ENCODE measurements at places on chromosomes 1 and 21.

DNA sequence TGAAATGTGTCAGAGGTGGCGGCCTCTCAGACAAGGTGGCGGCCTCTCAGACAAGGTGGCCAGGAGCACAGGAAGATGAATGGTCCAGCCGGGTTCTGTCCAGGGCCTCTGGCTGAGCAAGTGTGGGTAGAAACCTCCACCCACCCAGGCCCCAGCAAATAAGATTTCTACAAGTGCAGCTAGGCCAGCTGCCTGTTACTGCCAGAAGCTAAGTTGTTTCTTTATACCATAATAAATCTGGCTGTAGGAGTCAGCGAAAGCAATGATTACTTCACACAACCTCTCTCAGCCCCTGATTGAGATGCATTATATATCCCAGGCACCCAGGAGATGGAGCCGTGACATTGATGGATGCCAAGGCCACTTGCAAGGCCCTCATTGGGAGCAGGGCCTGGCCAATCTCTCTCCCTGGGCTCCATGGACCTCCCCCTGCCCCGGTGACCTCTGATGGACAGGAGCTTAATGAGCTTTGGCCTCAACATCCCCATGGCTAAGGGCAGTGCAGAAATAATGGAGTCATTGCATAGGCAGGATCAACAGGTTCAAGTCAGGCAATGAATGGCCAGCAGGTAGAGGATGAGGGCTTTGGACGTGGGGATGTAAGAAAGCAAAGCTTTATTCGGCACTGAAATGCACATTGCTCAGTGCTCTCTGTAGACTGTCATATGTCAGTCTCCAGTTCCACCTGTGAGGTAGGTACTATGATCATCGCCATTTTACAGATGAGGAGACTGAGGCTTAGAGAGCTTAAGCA lies 92.9 kb downstream of the PTPRU start:
- DNase-seq, result no peak

- no peak for DNase-seq
Observed at GRCh38 chr1:154765970-154766369, 104.1 kb downstream of the KCNN3 start.

- no peak for DNase-seq
Observed at GRCh38 chr1:208106218-208106617, 138.0 kb downstream of the PLXNA2 start.

- DNase-seq, result no peak
Observed at GRCh38 chr1:109975718-109976117, 8.8 kb upstream of the AHCYL1 start.

DNA sequence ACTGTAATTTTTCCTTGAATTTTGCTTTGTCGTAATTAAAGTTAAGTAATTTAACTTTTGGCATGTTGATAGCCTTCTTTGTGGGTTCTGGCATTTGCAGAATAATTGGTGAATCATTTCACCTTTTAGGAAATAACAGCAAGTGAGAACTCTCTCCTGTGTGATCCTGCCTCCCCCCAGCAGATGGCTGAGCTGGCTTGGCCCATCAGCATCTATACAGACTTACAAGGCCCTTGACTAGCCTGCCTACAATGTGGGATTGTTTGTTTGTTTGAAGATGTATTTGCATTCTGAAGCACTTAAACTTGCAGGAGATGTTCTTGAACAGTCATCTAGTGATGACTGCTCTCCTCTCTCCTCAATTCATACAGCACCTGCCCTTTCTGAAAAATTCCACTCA lies 55.9 kb downstream of the MACO1 start:
- DNase-seq, result no peak

DNA sequence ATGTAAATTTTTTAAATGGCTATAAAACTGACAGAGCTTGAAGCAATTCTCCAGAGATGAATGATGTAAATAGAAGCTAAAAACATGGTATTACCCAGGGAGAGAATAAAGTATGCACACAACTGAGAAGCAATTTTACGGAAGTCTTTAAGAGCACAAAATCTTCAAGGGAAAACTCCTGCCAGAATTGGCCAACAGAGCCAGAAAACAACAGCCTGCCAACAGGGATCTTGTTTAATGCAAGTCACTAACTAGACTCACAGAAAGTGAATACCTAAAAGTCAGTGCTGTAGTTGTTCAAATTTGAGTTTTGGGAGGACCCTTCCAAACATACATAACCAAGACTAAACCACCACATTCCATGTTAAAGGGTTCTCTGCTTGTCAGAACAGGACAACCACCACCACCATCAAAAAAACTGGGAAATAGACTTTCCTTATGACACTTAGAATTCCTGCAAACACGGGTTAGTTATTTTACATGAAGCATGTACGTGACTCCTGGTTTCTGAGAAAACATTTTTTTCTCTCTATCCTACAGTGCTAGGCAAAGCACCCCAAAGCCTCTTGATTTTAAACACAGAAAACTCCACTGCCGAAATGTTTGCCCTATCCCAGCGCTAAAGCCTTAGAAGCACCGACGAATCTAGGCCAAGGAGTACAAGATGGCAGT lies 1.6 kb downstream of the EPS15 start:
- DNase-seq, result no peak

DNA sequence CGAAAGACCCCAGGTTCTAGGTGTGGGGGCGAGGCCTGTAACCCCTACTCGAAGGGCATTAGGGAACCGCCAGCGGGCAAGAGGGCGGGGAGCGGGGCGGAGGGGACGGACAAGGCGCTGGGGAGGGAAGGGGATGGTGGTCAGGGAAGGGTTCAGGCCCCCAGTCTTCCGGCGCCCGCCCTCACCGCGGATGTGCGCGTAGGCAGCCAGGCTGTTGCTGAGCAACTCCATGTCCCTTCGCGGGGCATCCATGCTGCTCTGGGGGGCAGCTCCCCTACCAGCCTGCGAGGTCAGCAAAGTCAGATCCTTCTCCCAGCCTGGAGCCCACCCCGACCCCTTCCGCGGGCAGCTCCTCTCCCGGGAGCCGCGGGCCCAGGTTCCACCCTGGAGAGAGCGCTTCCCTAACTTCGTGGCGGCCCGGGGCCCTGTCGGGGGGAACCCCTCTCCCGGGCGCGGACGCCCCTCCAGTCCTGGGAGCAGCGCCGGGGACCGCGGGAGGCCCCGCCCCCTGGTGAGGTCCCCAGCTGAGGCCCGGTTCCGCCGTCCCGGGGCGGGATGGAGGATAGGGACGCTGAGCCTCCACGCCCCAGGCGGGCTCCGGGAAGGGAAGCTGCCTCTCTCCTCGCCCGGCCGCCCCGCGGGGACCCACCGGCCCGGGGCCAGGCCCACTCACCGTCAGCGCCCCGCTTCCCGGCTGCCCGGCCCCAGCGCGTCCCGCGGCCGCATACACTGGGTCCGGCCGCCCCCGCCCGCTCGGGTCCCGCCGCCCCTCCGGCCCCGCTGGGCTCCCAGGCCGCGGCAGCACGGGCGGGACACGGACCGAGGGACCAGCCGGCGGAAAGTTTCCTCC lies 434 bp downstream of the EVA1B start:
- DNase-seq, result peak; percentile 14

GRCh38 chr21:38800924-38801744 lies 4.6 kb upstream of the ETS2 start:
- no peak for DNase-seq

- no peak for DNase-seq
Observed at GRCh38 chr1:185532856-185533255, 201.3 kb upstream of the HMCN1 start.
